ENCODE measurements at places on chromosomes 7 and 10.

- no peak for DNase-seq
Measured at GRCh38 chr10:108894402-108895301, 1028.7 kb downstream of the XPNPEP1 start.

DNA sequence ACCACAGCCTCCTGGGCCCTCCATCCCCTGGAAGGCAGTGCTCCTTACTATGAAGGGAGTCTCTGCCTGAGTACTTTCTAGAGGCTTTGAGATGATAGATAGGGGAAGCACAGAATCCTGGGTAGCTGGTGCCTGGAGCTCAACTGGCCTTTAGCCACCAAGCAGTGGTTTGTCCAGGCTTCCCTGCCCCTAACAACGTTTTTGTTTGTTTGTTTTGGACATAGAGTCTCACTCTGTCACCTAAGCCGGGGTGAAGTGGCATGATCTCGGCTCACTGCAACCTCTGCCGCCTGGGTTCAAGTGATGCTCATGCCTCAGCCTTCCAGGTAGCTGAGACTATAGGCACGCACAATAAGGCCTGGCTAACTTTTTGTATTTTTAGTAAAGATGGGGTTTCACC lies 289.4 kb downstream of the PLXNA4 start:
- DNase-seq = no peak

DNA sequence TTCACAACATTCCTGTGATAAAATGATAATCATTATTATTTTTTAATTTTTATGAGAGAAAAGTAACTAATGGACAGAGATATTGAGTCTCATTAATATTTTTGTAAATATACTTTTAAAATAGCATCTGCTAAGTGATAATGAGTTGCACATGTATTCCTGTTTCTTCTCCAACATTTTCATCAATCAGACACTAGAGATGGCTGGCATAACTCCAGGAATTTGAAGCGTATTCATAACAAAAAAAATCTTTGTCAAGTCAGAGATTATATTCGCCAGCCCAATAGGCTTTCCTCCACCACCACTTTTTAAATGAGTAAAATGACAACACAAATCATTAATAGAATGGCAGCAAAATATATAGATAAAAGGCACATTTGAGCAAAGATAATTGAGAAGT lies 524.0 kb upstream of the KCND2 start:
- DNase-seq = no peak

- DNase-seq = no peak
Measured at GRCh38 chr10:107771066-107771465, 606.6 kb upstream of the SORCS1 start.

DNA sequence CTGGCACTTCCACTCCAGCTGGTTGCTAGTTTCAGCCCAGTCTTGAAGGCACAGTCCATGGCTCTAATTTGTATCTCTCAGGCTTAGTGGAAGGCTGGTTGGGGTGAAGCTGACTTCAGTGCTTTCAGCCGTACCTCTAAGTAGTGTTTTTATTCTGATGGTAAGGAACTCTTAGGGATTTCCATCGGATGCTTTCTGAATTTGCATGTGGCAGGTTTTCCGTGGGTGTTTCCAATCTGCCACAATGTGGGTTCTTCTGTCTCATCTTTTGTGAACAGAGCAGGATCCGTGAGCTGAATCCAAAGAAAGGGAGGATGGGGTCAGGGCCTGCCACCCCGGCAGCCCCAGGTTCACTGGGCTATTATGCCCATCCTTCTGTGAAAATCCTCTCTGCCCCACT lies 607.9 kb upstream of the MKI67 start:
- DNase-seq = no peak

- DNase-seq = no peak
Measured at GRCh38 chr7:76225379-76225778, 23.7 kb downstream of the SRRM3 start.

GRCh38 chr7:6637544-6638229 lies 569 bp downstream of the ZNF316 start:
- no peak for DNase-seq

GRCh38 chr10:49299816-49300139 lies 808 bp downstream of the C10orf71 start:
- DNase-seq = no peak

GRCh38 chr7:130207642-130208041 lies at the start of gene SSMEM1:
SSMEM1 (plus strand) TSS chr7:130207860; CDS start chr7:130207911, 51 bp downstream.
- DNase-seq = no peak

DNA sequence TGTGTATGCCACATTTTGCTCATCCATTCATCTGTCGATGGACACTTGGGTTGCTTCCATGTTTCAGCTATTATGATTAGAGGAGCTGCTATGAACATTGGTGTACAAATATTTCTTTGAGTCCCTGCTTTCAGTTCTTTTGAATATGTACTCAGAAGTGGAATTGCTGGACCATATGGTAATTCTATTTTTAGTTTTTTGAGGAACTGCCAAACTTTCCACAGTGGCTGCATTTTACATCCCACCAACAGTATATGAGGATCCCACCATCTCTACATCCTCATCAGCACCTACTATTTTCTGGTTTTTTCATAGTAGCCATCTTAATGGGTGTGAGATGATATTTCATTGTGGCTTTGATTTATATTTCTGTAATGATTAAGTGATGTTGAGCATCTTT lies 44.7 kb upstream of the ZMIZ2 start:
- no peak for DNase-seq

DNA sequence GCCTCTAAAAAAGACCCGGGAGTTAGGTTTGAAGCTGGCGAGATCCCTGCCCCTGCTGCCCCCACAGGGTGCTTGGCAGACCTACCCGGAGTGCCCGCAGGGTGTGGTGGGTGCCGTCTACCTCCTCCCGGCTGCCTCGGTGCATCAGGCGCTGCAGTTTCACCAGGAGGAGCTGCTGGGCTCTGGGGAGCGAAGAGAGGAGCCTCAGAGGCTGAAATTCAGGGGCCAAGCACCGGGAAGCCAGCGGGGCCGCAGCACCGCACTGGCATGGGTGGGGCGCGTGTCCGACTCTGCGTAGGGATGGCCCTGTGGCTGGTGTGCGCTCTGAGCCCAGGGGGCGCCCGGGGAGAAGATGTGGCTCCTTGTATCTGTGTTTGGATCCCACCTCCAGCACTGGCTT lies 74.3 kb upstream of the GNA12 start:
- no peak for DNase-seq

- DNase-seq = no peak
Measured at GRCh38 chr10:60375293-60376004, 14.2 kb downstream of the ANK3 start.

- DNase-seq = no peak
Measured at GRCh38 chr10:69415049-69415448, 1.7 kb downstream of the TACR2 start.

GRCh38 chr10:118108194-118109026 lies 61.7 kb upstream of the RAB11FIP2 start:
- peak; percentile 46 for DNase-seq

- DNase-seq = no peak
Measured at GRCh38 chr7:22860784-22861482, 38.3 kb upstream of the TOMM7 start.

DNA sequence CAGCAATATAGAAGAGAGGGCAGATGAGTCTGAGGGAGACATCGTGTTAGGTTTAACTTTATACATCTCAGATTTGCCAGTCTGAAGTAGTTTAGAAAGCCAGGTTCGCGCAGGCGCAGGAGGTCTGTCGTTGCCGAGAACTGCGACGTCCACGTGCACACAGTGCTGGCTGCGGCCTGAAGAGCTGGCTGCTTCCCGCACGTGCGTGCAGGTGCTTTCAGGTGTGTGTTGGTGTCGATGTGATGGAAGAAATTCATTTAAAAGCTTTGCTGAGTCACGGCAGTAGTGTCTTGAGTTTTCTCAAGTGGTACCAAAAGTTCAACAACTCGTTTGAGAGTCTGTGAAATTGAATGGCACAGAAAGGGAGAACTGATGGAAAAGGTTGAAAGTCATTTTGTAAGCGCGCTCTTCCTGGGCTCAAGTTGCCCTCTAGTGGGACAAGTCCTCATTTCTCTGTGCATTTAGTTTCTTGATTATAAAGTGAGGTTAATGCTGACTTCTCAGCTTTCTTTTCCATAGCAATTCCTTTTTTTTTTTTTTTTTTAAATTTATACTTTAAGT lies 18.6 kb downstream of the WDR37 start:
- DNase-seq = no peak

DNA sequence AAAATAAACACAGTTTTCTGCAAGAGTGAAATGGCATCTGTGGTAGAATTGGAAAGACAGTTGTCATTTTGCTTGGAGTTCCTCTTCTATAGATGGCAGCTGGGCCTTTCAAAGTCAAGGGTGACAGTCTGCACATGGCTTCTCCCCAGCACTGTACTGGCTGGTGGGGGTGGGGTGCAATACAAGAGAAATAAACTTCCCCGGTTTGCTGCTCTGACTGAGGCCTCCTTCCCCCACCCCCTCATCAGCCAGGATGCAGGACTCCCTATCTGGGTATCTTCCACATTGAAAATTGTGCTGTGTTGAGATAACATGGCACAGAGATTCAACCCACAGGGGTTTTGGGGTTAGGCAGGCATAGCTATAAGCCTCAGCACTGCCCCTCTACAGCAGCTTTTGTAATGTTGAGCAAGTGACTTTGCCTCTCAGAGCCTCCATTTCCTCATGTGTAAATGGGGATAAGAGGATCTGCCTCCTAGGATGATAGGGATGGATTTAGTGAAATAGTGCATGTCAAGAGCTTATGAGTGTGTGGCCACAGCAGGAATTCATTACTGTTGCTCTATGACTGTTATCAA lies 85.8 kb upstream of the WDR11 start:
- DNase-seq = no peak

GRCh38 chr7:37323966-37324365 lies 124.7 kb downstream of the ELMO1 start:
- DNase-seq = no peak

DNA sequence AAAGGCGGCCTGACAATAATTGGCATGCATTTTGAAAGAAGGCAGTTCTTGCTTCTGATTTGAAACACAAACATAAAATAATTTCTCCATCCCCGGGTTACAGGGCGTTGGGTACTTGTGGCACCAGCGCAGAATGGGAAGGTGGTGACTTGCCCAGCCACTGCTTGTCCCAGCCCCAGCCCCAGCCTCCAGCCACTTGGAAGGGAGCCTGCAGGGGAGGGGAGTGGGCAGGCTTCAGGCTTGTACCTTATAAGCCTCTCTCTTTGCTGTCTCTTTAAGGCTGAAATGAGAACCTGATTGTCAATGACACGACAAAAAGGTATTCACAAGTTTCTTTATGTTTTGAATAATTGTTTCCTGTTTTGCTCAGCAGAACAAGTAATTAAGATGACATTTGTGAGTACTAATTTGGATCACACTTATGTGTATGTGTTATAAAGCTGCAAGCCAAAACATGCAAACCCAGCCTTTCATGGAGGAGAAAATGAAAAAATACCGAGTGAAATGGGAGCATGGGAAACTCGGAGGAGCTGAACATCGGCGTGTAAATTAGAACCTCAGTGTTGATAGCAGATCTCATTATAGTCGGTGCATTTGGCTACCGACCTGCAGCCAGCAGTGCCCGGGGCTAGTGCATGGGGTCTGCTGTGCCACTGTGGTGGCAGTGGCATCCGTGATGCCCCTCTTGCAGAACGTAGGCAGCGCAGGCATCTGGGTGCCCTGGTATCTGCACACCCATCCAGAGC lies 129.9 kb downstream of the EBF3 start:
- no peak for DNase-seq

GRCh38 chr7:3892686-3893085 lies 591.6 kb downstream of the SDK1 start:
- DNase-seq = no peak

- no peak for DNase-seq
Measured at GRCh38 chr7:149462101-149462520, 1.2 kb upstream of the ZNF777 start.

DNA sequence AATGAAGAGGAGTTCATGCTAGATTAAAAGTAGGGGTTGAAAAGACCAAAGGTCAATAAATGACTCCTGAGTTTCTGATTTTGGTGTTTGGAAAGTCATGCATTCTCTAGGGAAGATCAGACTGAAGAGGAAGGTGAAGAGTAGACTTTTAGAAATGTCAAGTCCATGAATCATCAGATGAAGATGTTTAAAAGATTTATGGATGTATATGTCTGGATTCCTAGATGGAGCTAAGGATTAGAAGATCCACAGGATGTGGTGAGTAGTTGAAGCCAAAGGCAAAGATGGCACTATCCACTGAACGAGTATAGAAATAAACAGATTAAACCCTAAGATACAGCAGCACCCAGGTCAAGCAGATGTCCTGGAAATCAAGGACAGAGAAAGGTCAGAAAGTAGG lies 298.5 kb downstream of the GPAM start:
- no peak for DNase-seq

- no peak for DNase-seq
Measured at GRCh38 chr7:49159536-49159935, 235.2 kb downstream of the CDC14C start.

- no peak for DNase-seq
Measured at GRCh38 chr7:149348758-149349369, 86.9 kb downstream of the ZNF783 start.

DNA sequence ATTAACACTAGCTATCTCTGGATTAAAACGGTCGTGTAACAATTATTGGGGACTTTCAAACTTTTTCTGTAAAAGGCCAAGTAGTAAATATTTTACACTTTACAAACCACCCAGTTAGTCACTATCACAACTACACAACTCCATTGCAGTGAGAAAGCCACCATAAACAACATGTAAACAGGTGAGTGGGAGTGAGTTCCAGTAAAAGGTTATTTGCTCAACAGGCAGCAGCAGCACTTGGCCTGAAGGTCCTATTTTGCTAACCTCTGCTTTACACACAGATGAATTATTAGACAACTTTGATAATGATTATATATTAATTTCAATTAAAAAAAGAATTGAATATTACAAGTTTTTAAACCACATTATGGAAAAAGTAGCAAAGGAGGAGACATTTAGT lies 15.8 kb upstream of the AGMO start:
- no peak for DNase-seq

DNA sequence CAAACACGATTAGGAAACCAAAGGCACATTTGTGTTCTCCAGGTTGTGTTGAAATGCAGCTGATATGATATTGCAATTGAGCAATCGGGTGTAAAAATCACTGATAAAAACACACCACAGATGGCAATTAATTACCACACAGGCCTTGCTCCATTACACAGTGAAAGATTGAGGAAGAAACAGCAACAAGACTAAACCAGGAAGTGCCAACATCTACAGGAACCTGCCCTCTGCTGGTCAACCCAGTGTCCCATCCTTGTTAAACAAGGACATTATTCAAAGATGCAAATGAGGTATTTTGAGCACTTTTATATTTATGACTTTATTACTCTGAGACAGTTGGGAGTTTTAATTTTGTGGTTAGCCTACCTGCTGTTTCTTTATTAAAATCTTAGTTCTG lies 765.6 kb upstream of the GHITM start:
- peak; percentile 73 for DNase-seq

DNA sequence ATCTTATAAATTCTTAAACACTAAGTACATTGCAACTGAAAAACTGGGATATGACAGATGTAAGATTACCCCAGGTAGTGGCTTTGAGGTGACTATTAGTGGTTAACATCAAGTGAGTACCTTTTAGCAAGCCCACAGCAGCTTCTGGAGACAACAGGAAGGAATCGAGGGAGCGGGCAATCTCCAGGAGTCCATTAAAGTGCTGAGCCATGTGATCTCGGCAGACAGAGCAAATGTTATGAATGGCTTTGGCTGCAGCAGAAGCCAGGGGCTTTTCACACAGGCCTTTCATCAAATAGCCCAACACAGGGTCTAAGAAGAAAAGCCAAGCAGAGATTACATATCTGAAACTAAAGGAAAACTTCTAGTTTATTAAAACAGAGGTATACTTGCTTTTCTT lies 48.9 kb downstream of the IRF5 start:
- no peak for DNase-seq

Measured in DMS 273 treated with DMSO at 0.1 percent for 48 hours (cell line).